M059J (cell line): ENCODE measurements at places on chromosomes 16 and 17.
A peak's percentile ranks its signal among the peaks of the same experiment; 100 is the strongest.

- DNase-seq, result no peak
Observed at GRCh38 chr16:27341549-27341948, 27.8 kb downstream of the IL4R start.

DNA sequence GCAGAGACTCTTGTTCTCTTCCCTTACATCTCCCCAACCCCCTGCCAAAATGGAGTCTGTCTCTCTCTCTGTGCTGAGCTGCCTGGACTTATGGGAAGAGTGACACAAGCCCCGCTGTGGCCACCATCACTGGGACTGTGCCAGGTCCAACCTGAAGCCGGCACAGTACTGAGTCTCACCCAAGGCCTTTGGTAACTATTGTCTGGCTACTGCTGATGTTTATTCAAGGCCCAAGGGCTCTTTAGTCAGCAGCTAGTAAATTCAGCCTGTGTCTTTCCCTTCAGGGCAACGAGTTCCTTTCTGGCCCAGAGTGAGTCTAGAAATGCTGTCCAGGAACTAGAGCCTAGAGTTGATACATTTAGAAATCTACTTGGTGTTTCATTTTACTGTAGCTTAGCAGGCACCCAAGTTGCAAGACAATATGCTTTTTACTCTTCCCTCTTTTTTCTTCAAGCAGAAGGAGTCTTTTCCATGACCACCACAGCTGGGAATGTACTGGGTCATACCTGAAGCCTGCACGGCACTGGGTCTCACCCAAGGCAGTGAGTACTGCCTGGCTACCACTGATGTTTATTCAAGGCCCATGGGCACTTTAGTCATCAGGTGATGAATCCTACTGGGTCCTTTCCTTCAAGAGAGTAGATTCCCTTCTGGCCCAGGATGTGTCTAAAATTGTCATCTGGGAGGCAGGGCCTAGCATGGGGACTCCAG is 17.7 kb downstream of the EFCAB5 start:
- peak; percentile 92 for DNase-seq

DNA sequence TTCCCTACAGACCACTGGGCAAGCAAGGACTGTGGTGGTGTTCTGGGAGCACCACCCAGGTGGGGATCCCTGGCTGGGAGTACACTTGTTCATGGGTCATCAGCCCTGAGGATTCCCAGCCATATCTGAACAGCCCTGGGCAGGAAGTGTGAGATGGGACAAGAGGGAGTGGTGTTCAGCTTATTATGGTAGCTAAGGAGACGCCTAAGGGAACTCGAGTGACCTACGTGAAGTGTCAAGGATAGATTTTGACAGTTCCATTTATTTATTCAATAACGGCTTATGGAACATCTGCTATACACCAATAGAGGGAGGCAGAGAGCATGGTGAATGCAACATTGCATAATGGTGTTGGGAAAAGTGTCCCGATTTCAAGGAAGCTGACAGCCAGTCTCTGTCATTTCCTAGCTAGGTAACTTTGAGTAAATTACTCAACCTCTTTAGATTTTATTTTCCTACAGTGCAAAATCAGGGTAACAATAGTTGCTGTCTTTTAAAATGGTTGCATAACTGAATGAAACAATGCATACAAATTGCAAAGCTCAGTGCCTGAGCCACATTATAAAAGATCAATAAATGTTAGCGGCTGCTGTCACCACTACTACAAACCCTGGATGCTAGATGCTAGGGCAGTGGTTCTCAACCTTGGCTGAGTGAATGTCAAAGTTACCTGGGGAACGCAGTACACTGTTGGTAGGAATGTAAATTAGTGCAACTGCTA is 534.1 kb downstream of the GRIN2A start:
- peak; percentile 46 for DNase-seq

DNA sequence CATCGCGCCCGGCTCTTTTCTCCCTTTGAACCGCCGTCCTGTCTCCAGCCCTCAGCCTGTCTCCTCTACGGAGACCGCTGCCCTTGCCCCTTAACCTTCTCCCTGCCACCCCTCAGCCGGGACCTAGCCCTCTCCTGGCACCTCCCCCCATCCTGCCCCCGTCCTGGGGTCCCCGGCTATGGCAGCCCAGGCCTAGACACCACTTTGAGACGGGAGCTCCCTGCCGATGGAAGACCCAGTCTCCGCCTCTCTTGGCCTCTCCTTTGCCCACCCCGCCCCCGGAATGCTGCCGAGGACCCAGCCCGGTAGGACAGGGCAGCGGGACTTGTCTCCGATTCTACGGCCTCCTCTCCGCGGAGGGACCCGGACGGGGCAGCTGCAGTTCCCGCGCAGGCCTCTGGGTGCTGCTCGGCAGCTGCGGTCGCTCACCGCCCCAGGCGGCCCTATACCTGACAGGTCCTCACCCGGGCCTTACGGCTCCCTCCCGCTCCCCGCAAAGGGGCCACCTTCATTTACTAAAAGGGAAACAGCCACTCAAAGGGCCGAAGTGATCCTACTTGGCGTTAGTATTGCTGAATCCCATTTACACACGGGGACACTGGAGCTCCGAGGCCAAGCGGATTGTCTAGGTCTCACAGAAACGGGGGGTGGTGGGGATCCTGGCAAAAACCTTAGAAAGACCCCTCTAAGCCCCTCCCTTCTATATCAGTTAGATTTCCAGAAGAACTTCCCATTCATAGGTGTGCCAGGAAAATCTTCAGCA is 32.6 kb upstream of the TAC4 start:
- peak; percentile 67 for DNase-seq

DNA sequence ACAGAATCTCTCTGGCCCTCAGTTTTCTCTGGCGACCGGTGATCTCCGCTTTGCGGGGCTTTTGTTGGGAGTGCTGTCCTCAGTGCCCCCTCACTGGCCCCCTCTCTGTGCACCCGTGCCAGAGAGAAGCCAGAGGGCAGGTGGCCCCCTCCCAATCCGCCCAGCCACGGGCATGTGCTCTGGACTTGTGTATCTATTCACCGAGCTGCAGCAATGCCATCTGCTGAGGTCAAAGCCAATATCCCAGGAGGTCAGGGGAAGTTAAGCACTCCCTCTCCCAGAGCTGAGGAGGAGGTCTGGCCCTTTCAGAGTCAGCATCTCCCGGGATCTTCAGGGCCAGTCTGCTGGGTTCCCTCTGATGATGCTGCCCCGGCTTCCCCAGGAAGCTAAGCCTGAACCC is 5.1 kb downstream of the CACNG5 start:
- DNase-seq, result no peak

DNA sequence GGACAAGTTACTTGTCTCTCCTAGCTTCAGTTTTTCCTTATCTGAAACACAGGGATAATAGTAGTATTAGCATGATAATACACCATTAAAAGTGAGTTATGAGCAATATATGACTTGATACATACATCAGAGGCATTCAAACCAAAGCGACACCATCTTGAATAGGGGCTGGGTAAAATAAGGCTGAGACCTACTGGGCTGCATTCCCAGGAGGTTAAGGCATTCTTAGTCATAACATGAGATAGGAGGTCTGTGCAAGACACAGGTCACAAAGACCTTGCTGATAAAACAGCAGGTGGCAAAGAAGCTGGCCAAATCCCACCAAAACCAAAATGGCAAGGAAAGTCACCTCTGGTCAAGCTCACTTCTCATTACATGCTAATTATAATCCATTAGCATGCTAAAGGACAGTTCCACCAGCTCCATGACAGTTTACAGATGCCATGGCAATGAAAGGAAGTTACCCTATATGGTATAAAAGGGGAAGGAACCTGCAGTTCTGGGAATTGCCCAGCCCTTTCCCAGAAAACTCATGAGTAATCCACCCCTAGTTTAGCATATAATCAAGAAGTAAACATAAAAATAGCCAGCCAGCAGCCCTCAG is 37.2 kb upstream of the HS3ST3A1 start:
- peak; percentile 90 for DNase-seq

DNA sequence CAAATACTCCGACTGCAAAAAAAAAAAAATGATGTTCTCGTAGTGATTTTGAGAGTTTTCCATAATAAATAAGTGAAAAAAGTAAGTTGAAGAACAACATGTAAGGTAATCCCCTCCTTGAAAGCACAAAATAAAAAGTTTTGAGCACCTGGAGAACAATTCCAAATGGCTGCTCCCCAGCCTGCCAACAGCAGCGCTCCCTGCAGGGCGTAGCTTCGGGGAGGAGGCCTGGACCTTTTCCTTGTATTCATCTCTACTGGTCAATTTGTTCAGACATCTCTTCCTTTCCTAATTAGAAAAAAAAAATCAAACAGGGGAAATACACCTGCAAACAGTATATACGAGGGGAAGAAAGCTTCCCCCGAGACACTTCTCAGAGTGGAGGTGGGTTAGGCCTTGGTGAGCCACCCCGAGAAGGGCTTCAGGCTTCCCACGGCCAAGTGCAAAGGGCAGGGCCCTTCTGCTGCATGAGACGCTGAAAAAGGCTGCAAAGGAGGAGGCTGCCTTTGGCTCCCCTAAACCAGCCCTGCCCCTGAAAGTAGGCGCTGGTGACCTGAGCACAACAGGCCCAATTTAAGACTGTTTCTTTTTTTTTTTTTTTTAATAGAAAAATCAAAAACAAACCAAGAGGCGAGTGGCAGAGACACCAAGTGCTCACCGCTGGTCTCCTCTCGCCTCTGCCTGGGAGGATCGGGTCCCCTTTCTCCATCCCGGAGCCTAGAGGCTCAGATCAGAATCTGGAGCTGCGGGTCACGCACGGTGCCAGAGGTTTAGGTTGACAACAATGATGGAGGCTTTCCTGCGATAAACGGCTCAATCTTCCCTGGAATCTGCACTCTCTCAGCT is 193.1 kb upstream of the FOXF1 start:
- DNase-seq, result no peak

GRCh38 chr16:87070657-87071056 is 246.5 kb downstream of the C16orf95 start:
- DNase-seq, result no peak

GRCh38 chr17:45248132-45248957 is 13.5 kb downstream of the SPATA32 start:
- DNase-seq, result peak; percentile 50
